ENCODE measurements at places on chromosomes 16 and 17.

- peak; percentile 53 for DNase-seq
Observed at GRCh38 chr16:70701036-70701435, 15.2 kb upstream of the MTSS2 start.

DNA sequence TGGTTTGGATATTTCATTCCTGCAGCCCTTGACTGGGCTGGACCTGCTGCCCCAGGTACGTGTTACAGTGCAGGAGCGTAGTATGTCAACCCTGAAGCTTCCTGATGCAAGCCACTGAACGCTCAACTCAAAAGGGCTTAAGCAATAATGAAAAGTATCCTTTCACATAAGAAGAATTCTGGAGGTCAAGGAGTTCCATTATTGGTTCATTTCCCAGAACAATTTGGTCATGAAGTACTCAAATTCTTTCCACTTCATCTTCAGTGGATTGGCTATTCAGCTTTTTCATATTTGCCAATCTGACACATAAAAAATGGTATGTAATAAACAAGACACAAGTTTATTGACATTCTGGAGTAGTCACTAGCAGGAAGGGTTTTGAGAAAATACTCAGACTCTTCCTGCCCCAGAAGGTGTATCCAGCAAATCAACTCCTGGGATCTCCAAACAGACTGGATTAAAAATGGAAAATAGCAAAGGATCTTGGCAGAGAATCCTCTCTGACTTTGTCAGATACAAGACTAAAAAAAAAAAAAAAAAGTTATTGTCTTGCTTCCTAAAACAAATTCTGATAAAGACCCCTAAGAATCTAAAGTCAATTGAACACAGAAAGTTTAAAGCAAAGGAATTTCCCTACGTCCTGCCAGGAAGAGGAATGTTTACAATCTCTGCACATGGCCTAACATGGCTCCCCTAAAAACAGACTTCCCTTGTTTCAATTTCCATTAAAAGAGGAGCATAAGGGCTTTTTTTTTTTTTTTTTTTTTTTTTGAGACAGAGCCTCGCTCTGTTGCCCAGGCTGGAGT is 37.5 kb upstream of the WSB1 start:
- DNase-seq = no peak

GRCh38 chr17:9006175-9006767 is 15.0 kb upstream of the NTN1 start:
- no peak for DNase-seq

GRCh38 chr16:49701789-49702494 is 154.0 kb downstream of the ZNF423 start:
- DNase-seq = no peak

Data from A172 (cell line).